Prostate gland (tissue), 2 donors: ENCODE measurements at places on chromosomes 1 and 21. TPM values are rescaled to one million over a fixed set of nuclear protein-coding genes. Genes with fewer than 3 reads are reported as not detected.

- H3K36me3 ChIP-seq: no peaks in the 10 kb centered on the region
- peak overlapping the region; percentile 35 for H3K27ac ChIP-seq
- H3K4me1 ChIP-seq: peaks cover 5% of the 10 kb centered on the region
These were observed 108.2 kb downstream of the TGFBR3 start for GRCh38 chr1:91777630-91778300.

DNA sequence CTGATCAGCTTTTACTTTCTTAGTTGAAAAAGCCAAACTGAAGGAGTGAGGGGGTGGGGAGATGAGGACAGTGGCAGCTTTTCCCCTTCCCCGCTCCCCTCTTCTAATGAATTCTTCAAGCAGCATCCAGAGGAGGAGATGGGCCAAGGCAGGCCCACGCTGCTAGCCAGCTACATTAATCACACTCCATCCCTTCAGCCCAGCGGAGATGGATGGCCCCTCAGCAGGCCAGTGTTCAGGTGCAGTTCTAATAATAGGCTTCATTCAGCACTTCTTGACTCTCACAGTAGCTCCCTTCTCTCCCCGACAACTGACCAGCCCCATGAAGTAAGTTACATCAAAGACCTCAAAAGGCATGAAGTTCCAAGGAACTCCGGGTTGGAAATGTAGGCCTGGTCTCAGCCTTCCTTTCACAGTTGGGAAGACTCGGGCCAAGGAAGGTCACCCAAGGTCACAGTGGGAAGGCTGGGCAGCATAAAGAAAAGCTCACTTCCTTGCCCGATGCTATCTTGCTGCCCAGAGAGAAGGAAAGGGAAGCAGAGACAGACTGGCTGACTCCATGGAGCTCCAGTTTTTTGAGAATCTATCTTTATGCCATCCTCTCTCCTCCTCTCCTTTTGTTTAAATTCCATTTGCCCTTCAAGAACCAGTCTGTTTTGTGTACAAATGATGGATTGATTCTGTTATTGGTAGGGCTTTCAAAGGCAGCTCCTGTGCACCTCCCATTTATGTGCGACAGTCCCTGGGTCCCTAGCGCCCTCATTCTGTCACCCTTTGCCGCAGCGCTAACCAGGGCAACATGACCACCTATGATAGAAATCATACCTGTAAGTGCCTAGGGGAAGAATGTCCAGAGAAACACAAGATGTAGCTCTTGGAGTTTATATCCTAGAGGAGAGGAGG, 139.1 kb downstream of the TNR start:
- no peak overlapping the region for H3K27ac ChIP-seq
- no peaks in the 10 kb centered on the region for H3K4me1 ChIP-seq
- no peak overlapping the region for H3K4me3 ChIP-seq
- peaks cover 3% of the 10 kb centered on the region for H3K27me3 ChIP-seq
- no peaks in the 10 kb centered on the region for H3K36me3 ChIP-seq
- DNase-seq: no peak

The PSMA5 gene
- 24.6 TPM for total RNA-seq

The ATP6V1G3 gene
- not detected for total RNA-seq

DNA sequence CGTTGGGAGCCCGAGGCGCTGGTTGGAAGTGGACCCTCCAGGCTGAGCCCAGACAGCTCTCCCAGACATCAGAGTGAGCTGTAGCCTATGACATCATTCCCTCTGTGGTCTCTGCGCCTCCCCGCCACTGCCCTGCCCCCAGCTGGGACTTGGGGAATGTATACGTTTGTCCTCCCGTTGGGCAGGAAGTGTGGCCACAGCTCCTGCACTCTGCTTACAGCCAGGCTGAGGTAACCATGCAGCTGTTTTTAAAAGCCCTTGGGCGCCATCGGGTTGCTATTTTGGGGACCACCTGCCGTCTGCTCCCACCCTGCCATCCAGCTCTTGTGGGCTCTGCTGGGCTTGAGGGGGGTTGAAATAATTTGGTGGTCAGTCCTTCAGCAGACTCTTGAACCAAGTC, 7.8 kb downstream of the VASH2 start:
- DNase-seq: no peak
- no peaks in the 10 kb centered on the region for H3K36me3 ChIP-seq
- H3K27ac ChIP-seq: no peak overlapping the region
- no peaks in the 10 kb centered on the region for H3K4me1 ChIP-seq
- no peaks in the 10 kb centered on the region for H3K27me3 ChIP-seq

- no peak overlapping the region for H3K27ac ChIP-seq
- no peaks in the 10 kb centered on the region for H3K4me1 ChIP-seq
- no peaks in the 10 kb centered on the region for H3K27me3 ChIP-seq
- no peak overlapping the region for H3K4me3 ChIP-seq
These were observed 310.4 kb downstream of the ASTN1 start for GRCh38 chr1:176854121-176854520.

The FOXD2 gene
- 1.8 TPM for total RNA-seq

DNA sequence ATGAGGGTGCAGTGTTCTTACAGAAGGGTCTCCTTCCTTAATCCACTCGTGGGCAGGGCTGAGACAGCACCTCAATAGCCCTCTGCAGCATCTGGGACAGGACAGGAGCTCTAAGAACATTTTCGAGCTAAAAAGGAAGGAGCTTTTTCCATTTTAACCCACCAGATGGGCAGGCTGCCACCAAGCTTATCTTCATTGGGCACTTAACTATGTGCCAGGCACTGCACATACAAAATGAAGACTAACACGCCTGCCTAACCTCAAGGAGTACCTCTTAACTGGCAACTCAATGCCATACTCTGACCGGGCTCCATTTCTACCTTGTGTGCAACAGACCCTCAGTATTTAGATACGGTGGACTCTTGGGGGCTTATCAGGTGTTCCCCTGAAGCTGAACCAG, 48.2 kb downstream of the SSBP3 start:
- H3K36me3 ChIP-seq: no peaks in the 10 kb centered on the region
- DNase-seq: no peak
- H3K4me3 ChIP-seq: no peak overlapping the region
- no peak overlapping the region for H3K27ac ChIP-seq
- peaks cover 19% of the 10 kb centered on the region for H3K4me1 ChIP-seq
- no peaks in the 10 kb centered on the region for H3K27me3 ChIP-seq

DNA sequence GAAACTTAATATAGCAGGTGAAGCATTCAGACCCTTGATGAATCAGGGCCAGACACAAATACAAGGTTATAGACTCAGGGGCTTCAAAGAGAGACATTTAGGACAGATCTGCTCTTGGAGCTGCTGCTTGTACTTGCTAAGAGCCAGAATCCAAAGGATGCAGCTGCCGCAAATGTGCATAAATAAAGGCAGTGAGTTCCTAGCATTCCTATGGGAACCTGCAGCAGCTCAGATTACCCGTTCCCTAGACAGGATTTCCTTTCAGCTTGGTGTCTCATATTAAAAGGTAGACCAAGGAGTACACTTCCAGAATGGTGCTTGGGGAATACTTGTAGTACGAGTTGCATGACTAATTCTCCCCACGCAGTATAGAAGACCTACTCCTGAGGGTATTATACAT, 9.7 kb upstream of the LRRC53 start:
- H3K36me3 ChIP-seq: no peaks in the 10 kb centered on the region
- H3K27ac ChIP-seq: no peak overlapping the region
- no peak for DNase-seq
- no peaks in the 10 kb centered on the region for H3K4me1 ChIP-seq

DNA sequence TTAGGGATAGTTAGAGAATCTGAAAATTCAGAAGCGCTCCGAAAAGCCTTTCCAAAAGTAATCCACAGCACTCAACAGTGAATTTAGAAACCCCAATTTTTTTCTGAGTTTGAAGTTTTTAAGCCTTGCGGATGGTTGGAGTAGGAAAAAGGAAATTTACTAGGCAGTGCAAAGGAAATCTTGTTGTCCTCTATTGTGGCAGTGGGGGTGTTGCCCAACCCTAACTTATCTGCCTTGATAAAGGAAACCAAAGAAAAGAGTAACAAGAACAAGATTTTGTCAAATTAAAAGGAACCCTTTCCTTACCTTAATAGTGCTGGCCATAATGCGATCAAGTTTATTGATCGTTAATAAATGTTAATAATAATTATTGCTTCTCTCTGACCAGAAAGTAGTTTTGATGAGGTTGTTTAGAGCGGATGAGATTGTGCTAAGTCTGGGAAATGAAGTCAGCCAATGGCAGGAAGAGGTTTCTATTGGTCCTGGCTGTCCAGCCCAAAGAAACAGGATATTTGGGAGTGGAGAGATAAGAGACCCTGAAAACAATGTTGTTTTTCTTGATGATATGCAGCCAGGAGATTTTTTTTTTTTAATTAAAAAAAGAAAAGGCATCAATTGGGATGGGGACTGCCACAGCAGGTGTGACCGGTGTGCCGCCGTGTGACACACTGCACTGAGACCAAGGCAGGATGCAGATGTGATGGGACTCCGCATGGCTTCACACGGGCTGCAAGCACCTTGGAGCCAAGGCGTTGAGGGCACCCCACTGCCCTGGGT, at the start of gene ERG:
Gene ERG, minus strand, starts transcription at position 421 of the 777 bp plus-strand sequence. Its CDS starts 97 bp downstream, at position 324.
- no peaks in the 10 kb centered on the region for H3K4me1 ChIP-seq
- no peaks in the 10 kb centered on the region for H3K27me3 ChIP-seq
- H3K36me3 ChIP-seq: no peaks in the 10 kb centered on the region

The OR2L8 gene
- not detected for total RNA-seq

DNA sequence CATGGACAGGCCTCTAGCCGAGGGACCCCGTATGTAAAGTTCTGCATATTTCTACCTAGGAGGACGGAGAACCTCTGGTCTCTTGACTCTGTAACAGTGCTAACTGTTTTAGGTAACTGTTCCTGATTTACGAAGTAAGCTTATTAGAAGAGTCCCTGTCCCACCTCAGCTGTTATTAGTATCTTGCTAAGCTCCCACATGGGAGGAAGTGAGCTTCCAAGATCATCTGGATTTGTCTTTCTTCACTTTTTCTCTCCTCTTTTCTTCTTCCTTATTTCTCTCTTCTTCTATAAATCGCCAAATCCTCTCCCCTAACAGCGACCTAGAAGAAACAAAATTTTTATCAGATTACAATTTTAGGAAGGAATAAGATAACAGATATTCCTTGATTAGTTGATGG, 4.4 kb downstream of the CD53 start:
- no peak overlapping the region for H3K27ac ChIP-seq
- no peaks in the 10 kb centered on the region for H3K27me3 ChIP-seq
- no peak overlapping the region for H3K4me3 ChIP-seq
- H3K36me3 ChIP-seq: no peaks in the 10 kb centered on the region
- DNase-seq: no peak

The ELAPOR1 gene
- 102 TPM for total RNA-seq

GRCh38 chr1:5738911-5739462, 253.2 kb downstream of the NPHP4 start:
- H3K36me3 ChIP-seq: no peaks in the 10 kb centered on the region
- H3K4me1 ChIP-seq: no peaks in the 10 kb centered on the region
- DNase-seq: no peak
- H3K27ac ChIP-seq: no peak overlapping the region
- no peak overlapping the region for H3K4me3 ChIP-seq

DNA sequence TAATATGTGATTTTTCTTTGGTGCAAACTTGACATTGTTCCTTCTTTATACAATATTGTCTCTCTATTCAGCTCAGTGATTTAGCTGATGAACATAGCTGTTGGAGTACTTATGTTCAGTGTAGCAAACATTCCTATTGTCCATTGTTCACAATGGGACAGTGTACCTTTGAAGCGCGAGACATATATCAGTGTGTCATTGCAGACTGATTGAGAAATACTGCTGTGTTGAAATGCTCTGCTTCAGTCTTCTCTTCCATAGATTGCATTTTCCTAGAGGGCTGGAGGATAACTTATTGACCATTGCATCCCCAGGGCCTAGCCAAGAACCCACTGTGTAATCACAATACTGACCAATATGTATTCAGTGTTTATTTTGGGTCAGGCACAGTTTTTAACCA, 46.5 kb downstream of the HLX start:
- no peaks in the 10 kb centered on the region for H3K27me3 ChIP-seq
- H3K27ac ChIP-seq: no peak overlapping the region
- DNase-seq: no peak
- H3K4me1 ChIP-seq: no peaks in the 10 kb centered on the region

The KIAA1614 gene
- 3.7 TPM for total RNA-seq
